ENCODE measurements at places on chromosomes 5 and 9.

DNA sequence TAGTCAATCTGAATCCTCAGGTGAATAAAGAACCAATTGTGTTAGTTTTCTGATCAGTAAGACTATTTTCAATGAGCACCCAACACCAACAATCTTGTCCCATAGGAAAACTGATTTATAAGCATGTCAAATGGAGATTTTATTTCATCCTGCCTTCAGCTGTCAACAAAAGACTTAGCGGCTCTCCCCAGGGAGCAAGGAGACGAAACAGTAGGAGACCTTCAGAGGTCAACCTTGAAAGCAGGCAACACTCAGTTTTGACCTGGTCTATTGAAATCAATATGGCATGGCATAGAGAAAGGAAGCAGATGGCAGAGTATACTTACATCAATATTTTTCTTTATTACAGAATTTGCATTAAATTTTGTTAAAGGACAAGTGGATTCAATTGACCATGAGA is 34.1 kb downstream of the ZNF622 start:
- no peak for DNase-seq

DNA sequence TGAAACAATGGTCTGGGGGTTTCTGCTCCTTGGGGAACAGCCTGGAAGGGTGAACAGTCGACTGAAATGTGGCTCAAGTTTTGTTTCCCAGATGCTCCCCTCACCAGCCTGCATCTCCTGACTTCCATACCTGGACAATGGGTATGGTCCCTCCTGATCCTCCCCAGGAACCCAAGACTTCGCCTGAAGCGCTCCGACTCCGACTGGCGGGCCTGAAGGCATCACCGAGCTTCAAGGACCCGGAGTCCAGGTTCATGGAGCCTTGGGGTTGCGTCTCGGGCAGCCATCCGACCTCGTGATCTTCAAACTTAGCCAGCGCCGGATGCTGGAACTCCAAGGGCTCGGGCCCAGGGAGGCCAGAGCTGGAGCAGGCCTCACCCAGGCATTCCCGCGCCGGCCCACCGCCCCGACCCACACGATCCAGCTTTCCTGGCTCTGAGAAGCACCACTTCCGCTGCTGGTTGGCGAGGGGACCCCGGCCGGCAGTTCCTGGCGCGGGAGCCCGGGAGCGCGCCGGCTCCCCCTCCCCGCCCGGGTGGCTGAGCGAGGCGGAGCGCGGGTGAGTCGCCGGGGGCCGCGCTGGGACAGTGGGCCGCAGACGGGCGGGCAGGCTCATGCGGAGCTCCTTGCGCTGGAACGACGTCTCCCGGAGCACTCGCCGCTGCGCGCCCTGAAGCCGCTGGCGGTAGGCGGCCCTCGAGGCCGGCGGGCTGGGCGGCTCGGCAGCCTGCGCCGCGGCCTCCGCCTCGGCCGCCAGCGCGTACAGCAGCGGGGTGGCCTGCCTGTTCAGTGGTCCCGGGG is 5.2 kb downstream of the SHROOM1 start:
- DNase-seq, result no peak

- DNase-seq, result no peak
These were observed 6.5 kb upstream of the PAX5 start for GRCh38 chr9:37040508-37041127.

DNA sequence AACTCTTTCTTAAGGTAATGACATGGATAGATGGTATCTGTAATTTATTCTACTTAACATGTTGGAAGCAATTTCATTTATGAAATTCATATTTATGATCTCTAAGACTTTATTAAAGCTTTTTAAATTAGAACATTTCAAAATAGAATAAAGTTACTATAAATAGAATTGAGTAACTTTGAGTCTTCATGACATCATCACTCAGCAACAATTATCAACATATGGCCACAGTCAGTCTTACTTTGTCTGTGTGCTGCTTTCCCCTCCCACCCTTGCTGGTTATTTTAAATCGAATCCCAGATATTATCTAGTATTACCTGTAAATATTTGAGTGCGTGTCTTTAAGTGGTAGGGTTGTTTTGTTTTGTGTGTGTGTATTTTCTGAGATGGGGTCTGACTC is 65.2 kb downstream of the IPO11 start:
- no peak for DNase-seq

DNA sequence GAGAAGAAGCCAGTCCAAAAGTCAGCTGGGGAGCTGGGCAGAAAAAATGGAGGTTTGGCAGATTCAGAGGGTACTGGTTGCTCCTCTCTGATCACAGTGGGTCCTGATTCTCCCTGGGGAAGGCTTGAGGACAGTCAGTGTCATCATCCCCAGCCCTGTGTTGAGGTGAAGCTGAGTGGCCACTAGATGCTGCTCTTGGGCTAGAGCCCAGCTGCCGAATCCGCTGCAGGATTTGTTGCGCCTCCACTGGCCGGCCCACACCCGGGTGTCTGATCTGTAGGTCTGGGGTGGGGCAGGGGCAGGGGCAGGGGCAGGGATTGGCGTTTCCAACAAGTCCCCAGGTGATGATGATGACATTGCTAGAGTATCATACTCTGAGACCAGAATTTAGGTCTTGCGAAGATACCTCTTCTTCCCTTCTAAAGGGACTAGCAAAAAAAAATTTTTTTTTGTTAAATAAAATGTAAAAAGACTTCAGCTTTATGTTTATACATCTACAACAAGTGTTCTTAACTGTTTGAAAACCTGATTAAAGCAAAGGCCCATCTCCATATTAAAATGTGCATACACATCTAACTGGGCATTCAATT is 106.8 kb downstream of the PDE6A start:
- no peak for DNase-seq

All from stimulated activated CD8-positive, alpha-beta memory T cell treated with anti-CD3 and anti-CD28 coated beads, Interleukin-15, amount 100 ng/mL, for 48 hours (primary cell).